ENCODE measurements at places on chromosomes 12 and 14.

DNA sequence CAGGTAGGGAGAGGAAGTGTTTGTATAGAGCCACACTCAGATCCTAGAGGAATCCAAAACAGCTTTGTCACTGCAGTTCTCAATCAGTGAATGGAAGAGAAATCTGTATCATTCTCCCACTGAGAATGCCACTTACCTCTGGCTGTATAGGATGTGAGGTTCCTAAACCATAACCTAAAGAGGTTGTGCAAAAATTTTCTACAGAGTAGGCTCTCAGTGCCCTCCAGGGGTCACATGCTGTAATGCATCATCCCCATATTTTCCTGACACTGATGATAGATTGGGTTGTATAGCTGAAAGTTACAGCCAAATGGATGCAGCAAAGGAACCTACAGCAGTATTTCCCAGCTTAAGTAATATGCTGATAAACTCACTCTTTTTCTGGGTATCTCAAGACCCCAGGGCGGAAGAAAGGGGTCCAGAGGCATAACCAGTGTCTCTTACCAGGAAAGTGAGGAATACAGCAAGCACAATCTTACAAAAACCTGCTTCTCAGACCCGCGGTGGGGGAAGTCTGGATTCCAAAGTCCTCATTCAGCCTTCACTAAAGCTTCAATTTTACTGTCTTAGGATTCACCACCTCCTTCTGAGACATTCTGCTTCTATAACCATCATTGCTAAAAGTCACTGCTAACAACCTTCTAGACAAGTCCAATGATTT, 3.8 kb downstream of the BCDIN3D start:
- DNase-seq: no peak

- no peak for DNase-seq
Measured at GRCh38 chr14:99576304-99576703, 27.7 kb downstream of the CCDC85C start.

DNA sequence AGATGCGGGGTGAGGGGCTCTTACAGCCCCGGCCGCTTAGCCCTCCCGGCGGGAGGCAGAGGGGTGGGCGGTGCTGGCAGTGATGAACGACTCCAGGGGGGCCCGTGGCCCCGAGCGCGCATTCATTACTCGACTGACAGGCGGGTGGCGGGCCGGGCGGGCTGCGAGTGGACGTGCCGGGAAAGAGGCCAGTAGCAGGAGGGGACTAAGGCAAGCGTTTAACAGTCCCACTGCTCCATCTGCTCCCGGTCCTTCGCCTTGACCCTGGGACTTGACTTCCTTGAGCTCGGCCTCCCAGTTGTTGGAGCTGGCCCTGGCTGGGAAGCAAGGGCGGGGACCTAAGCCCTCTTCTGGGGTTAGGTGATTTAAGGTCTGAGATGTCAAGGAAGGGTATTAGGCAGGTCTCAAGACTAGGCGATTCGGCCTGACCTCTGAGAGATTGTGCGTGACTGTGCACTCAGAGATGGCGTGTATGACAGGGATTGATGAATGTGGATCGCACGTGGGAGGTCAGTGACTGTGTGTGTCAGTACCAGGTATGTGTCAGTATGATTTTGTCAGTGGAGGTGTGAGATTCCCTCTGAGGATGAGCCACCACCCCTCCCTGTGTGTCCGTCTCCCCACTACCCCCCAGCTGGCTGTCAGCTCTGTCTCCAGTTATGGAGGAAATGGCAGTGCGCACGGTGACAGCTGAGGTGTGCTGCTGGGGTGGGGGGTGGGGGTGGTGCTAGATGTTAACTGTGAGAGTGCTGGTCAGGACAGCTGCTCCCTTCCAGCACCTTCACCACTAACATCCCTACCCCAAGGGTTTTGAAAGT, 3.6 kb upstream of the DNAJC22 start:
- DNase-seq: no peak

- no peak for DNase-seq
Measured at GRCh38 chr14:95207475-95208233, 50.3 kb upstream of the DICER1 start.

DNA sequence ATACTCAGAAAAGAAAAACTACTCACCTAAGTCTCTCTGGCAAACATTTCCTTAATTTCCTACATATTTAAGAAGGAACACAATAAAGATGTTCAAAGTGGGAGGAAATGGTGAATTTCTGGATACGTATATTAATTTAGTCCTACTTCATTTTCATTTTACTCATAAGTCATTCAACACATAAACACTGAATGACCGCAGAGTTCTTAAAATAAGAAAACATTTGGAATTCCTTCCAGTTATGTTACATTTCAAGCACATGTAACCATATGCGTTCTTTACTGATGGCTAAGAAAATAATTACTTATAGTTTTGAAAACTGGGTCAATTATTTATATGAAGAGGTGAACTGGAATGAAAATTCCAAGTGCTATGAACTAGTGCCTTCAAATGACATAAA, 409.3 kb downstream of the BCAT1 start:
- no peak for DNase-seq

- DNase-seq: no peak
Measured at GRCh38 chr14:69696204-69696527, 70.8 kb upstream of the SRSF5 start.

DNA sequence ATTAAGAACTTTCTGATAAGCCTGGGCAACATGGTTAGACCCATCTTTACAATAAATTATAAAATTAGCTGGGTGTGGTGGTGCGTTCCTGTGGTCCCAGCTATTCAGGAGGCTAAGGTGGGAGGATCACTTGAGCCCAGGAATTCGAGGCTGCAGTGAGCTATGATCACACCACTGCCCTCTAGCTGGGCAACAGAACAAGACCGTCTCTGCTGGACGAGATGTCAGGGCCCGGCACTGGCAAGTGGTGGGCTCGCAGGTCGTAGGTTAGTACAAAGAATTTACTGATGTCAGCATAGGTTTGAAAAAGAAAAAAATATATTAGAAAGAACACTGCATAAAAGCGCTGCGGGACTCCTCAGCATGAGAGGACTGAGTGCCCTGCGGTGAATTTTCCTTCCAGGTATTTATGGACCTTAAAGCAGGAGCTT, 15.7 kb upstream of the VSIG10 start:
- no peak for DNase-seq

DNA sequence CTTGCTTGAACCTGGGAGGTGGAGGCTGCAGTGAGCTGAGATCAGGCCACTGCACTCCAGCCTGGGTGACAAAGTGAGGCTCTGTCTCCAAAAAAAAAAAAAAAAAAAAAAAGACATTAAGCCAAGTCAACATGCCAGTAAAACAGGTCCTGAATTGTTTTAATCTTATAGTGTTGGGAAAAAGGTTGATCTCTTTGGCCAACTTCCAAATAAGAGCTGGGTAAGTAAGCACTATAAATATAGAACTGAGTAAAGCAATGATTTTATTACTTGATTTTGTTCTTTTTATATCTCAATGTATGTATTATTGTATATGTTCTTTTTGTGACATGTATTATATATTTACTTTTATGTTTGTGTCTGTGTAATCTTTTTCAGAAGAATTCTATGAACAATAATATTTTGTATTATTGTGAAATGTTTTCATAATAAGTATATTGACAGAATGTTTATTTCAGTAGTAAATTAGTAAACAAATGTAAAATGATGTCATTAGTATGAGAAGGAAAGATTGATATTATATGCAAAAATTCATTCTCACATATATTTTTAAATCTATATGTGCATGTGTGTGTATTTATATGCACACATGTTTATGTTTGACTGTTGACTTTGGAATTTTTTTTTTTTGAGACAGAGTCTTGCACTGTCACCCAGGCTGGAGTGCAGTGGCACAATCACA, 9.6 kb upstream of the AKAP6 start:
- DNase-seq: no peak

DNA sequence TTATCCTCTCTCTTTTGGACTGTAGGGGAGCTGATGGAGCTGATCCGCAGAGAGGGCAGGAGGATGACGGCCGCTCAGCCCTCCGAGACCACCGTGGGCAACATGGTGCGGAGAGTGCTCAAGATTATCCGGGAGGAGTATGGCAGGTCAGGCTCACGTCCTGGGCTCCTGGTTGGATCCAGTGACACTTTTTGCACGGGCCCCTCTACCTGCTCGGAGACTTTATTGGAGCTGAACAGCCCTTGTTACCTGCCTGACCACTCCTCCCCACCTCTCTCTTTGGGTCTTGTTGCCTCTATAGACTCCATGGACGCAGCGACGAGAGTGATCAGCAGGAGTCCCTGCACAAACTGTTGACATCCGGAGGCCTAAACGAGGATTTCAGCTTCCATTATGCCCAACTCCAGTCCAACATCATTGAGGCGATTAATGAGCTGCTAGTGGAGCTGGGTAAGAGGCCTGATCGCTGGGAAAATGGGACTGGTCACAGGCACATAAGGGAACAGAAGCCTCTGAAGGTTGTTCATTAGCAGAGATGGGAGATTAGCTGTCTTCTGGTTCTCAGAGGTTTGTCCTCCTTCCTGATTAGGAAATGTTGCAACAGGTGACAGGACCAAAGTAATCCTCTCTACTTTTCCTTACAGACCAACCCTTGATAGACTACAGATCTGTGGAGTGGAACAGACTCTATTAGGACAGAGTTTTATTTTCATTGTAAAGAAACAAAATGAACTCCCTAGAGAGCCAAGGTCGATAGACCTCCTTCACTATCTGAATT, 718 bp downstream of the EIF2B2 start:
- DNase-seq: no peak

DNA sequence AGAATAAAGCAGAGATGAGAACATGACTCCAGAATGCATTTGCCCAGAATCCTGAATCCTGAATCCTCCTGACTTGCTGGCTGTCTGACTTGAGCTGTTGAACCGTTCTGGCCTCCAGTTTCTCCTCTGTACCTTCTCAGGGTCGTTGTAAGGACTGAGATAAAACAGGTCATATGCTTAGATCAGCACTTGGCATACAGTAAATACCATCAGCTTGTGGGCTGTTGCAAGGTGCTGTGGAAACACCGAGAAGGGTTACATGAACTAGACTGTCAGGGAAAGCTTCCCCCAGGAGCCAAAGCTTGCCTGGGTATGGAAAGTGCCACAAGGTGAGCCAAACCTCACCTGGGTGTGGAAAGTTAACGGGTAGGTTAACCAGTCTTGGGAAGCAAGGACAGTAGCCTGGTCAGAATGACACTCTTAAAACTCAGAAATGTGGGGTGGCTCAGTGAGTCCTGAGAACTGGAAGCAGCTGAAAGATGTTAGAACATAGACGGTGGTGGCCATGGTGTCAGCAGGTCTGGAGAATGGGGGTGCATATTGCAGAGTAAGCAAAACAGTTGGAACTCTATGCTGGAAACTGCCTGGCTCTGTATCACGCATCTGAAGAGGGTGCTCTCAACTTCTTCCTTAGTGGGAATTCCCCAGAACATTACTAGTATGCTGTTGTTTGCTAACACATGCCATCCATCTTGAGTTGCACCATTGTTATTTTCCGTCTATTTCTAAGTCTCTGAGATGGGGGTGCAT, 105.3 kb upstream of the DYRK2 start:
- no peak for DNase-seq

GRCh38 chr12:46682148-46682547, 143.6 kb downstream of the SLC38A4 start:
- DNase-seq: no peak
